Cardiac septum (tissue), 1 donor: ENCODE measurements at places on chromosomes 7 and 10.

DNA sequence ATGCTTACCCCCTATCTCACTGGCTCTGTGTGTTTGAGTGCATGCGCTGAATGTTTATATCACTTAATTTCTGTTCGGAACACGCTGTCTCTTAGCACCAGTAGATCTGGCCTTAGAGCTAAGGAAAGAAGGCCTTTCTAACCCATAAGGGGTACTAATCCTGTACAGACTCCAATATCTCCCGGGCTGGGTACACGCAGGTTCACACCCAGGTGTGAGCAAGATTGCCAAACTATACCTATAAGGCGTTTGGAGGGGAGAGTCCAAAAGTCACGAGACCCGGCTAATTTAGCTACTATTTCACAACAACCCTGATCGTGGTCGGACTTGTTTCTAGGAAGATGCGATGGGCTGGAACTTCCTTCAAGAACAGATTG is 727 bp upstream of the PDSS1 start:
- DNase-seq: no peak

GRCh38 chr7:66930341-66930740 is 9.3 kb downstream of the TMEM248 start:
- no peak for DNase-seq

DNA sequence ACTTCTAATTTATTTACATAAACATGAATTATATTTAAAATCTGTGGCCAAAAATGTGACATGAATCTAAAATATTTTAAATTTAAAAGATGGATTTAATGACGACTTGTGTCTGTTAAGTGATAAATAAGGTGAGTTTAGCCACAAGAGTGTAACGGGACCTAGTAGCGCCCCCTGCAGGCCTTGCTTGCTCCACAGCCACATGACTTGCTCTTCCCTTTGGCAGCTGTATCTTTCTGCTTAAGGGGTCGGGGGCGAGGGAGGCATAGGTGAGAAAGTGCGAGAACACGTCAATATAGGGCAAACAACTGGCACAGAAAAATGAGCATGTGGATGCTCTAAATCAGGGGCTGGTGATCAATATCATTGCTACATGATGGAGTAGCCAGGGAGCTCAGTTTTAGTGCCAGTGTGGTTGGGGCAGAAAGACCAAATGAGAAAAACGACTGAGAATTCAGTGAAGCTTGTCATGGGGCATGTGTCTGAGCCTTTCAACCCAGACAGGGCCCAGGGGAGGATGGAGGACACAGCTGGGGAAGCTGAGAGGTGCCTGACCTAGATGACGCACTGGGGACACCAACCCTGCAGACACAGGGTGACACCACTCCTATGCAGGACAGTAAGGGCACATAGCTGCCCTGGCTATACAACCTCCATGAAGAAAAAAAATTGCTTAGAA is 49.8 kb downstream of the PAXIP1 start:
- no peak for DNase-seq

DNA sequence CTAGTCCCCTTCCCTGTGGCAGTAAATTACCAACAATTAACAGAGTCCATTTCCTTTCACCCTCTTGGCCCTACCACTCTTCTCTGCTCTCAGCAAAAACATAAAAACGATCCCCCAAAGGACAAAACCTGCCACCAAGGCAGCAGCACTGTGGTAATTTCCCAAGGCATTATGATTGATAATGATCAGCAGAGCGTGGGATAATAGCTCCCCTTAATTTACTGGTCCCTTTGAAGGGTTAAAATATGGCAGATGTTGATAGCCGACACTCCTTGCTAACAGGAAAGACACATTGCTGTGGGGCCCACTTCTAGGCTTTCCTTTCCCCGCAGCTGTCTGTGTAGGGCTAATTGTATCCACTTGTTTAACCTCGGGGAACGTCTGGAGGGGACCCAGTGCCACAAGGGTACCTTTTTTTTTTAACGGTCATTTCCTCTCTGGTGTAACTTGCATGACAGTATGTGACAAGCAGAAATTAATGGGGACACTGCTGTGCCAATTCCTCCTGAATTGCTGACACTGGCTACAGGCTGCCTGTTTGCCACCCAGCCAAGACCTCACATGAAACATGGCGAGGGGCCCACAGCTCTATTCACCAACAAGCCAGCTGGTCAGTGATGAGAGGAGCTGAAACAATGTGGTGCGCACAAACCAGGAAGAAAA is 81.3 kb downstream of the CDK6 start:
- DNase-seq: no peak

DNA sequence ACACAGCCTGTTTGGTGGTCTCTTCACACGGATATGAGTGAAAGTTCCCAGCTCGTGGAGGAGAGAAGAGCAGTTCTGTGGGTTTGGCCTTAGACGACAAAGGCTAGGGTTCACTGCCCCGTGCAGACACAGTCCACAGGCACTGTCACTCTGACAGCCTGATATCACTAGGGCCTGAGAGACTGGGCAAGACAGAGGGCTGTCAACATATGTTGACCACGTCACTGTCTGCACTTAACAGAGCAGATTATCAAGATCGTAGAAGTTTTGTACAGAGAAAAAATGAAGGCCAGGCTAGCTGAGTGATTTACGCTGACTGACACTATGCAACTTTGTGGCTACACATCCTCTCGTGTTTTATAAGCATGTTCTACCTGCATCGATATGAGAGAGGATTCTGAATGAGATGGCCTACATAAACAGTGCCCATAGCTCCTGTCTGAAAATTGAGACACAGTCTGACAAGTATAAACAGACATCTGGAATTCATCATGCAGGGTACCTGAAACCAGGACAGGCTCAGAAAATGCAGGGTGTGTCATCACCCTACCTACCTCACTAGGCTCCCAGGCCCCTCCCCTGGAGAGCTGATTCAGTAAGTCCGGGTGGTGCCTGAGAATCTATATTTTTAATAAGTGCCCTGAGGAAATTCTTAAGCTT is 120.0 kb downstream of the SGMS1 start:
- DNase-seq: no peak

DNA sequence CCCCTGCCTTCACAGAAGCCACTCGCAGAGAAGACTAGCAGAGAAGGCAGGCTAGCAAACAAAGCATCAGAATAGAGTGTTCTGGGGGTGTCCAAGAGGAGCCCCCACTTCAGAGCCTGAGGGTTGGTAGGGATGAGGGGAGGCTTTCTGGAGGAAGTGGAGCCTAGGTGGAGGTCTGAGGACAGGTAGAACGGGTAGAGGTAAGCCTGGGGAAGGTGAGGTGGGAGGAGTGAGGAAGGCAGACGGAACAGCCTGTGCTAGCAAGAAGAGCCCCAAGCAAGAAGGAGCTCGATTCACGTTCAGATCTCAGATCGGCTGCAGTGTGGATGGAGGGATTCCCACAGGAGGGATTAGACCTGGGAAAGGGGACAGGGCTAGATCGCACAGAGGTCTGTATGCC is 66.0 kb upstream of the DUSP5 start:
- DNase-seq: peak; percentile 1

DNA sequence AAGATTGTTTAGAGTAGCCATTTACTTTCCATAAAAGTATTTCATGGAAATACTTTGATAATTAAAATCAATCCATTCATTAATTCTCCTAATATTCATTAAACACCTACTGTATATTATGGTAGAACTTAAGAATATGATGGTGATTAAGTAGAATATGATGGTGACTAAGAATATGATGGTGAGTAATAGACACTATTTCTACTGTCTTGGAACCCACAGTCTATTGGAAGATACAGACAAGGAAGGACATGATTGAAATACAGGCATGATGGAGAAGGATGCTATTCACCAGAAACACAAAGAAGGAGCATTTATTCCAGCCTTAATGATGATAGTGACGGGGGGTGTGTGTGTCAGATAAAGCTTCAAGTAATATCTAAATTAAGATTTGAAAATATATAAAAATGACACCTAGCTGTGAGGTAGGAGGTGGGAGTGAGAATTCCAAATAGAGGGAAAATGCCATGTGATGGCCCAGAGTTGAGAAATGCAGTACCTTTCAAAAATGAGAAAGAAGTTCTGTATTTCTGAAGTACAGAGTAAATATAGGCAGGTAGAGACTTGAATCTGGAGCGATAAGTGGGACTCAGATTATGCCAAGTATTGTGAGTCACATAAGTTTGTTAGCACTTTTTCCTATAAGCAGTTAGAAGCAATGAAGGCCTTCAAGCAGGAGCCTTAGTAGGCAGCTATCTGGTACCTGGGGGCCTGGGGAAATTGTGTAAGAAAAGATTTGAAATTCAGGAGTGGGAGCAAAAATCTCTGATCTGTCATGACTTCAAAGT is 12.5 kb upstream of the CDK13 start:
- no peak for DNase-seq

GRCh38 chr10:29529146-29529545 is 105.6 kb downstream of the SVIL start:
- DNase-seq: no peak

GRCh38 chr7:139046143-139046542 is 10.3 kb upstream of the ZC3HAV1L start:
- no peak for DNase-seq

DNA sequence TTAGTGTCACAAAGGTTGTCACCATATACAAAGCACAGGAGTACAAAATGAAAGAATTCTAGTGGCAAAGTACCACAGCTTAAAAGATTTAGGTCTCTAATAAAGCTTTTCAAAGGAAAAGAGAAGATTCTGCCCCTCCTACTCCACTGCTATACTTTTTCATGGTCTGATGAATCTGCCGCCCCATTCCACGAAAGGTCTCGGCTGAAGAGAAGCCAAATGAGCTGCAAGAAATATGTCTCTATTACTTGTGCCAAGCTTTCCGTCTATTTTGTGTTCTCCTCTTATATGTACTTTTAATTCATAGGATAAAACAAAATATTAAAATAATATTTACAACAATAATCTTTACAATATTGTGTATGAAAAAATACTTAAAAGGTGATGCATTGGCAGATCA is 222.6 kb downstream of the ANK3 start:
- DNase-seq: no peak

GRCh38 chr10:125783957-125784356 is 8.3 kb upstream of the MMP21 start:
- no peak for DNase-seq

DNA sequence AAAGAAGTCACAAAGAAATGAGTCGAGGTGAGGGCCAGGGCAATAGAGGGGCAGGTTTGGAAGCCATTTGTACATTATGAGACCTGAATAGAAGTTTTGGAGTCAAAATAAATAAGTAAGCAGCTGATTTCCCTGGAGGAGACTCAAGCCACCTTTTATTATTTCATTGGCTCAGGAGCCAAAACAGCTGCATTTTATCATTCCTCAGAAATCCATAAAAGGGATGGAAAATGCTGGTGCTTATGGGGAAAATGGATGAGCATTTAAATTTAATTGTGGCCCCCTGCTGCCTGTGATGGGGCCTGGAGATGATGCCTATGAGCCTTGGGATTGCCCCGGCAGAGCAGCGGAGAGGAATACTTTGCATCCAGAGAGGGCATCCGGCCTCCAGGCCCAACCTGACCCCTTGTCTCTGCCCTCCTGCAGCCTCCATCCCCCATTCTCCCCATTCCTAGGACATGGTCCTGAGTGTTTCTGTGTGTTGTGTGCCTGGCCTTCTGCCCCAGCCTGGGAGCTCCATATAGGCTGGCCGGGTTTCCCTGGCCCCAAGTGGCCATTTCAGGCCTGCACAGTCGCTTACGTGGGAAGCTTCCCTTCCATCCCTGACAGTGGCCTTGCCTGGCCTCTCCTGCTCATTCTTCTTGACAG is 296.8 kb upstream of the ZMIZ1 start:
- DNase-seq: peak; percentile 56

DNA sequence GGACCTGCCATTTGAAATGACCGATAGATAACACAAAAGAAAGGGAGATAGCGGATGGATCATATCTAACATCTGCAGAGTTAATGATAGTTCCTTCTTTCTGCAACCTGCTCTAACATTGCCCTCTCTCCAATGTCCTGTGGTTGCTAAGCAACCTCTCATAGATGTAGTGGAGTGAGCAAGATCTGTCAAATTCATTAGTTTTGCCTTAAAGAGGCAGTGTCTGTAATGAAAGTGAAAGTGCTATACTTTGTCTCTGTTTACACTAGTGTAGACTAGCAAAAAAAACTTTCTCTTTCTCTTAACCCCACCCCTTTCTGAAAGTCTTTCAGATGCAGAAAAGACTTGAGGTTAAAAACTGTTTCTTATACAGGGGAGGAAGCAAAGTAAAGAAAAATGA is 1196.9 kb downstream of the SORCS3 start:
- no peak for DNase-seq

DNA sequence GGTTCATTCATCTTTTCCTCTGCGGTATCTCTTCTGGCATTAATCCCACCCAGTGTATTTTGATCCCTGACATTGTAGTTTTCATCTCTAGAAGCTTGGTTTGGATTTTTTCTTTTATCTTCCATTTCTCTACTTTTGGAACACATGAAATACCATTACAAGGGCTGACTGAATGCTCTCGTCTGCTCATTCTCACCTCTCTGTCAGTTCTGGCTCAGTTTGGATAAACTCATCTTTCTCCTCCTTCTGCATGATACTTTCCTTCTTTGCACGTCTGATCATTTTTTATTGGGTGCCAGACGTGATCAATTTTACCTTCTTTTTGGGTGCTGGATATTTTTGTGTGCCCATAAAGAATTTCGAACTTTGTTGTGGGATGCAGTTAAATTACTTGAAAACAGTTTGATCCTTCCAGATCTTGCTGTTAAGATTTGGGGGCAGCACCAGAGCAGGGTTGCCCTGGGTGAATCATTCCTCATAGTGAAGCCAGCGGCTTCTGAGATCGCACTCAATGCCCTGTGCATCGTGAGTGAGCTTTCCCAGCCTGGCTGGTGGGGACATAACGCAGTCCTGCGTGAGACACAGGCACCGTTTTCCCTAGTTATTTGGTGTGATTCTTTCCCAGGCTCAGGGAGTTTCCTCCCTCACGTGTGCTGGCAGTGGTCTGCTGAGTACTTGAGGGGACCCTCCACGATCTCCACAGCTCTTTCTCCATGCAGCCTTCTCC is 53.8 kb downstream of the LHPP start:
- DNase-seq: no peak

DNA sequence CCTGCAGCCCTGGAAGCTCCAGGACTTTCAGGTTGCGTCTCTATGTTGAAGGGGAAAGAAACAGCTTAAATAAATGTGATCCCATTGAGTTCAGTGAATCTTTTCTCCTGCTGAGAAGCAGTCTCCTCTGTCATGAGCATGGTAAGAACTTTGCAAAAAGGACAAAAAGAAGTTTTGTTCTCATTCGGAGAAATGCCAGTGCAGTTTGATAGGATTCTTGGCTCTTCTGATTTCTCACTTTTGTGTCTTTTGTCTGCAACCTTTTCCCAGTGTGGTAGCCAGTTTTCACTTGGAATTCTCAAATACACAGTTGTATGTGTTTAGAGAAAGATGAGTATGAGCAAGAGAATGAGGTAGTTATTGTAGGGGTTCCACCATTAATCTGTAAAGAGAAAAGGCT is 64.3 kb downstream of the AP3M1 start:
- DNase-seq: no peak

GRCh38 chr10:28331066-28331465 is 28.2 kb upstream of the MPP7 start:
- no peak for DNase-seq

DNA sequence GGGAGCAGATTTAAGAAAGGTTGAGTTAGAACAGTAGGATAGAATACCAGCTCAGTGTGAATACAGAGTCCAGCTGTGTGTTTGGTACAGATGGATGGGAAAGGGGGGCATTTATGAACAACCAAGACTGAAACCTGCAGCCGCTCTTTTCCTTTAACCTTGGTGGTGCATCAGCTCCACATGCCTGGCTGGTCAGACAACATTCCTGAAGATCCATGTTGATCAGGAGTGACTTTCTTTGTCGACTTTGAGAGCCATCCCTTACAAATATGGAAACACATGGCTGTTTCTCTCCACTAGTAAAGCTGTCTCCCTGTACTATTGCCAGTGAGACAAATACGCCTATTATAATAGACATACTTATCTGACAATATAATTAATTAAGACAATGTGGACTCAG is 476.5 kb upstream of the IGFBP3 start:
- DNase-seq: no peak

GRCh38 chr10:99854860-99855259 is 72.4 kb downstream of the ABCC2 start:
- DNase-seq: no peak
